ENCODE measurements at places on chromosomes 16 and 17.

- DNase-seq: no peak
Observed at GRCh38 chr16:7888411-7888810, 555.8 kb downstream of the RBFOX1 start.

GRCh38 chr17:80624864-80625263 lies 80.2 kb downstream of the RPTOR start:
- DNase-seq: no peak

DNA sequence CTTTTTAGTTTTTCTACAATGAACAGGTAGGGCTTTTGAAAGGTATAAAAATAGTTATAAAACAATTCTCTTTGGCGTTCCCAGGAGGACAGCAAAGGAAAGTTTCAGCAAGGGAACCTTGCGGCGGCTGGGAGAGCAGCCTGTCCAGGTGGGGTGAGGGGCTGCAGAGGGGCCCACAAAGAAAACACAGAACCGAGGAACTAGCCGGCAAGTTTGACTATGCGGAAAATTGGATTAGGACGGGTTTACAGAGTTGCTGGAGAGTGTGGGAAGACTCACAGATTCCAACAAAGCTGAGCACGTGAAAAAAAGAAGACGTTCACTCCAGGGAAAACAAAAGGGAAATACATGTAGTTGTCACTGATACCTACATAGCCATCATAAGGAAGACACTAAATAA lies 40.2 kb upstream of the METTL16 start:
- DNase-seq: no peak

- no peak for DNase-seq
Observed at GRCh38 chr16:54510685-54511221, 224.2 kb upstream of the IRX3 start.

- DNase-seq: no peak
Observed at GRCh38 chr16:84885342-84885910, 65.6 kb downstream of the CRISPLD2 start.

DNA sequence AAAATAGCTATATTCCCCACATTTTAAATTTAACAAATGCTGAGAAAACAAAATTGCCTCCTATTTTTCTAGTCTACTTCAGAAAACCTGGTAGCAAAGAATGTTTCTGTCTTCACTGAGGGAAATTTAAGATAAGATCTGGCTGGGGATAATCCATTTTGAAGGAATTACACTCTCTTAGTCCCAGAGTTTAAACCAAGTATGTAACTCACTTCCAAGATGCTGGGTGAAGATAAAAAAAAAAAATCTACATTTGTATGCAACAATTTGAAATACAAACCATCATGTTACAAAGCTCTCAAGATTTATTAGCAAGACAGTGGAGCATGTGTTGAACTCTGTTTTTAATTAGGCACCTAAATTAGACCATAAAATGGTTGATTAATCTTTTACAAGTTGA lies 5.7 kb downstream of the HS3ST3B1 start:
- no peak for DNase-seq

- DNase-seq: no peak
Observed at GRCh38 chr16:69768666-69769065, 6.5 kb downstream of the WWP2 start.

GRCh38 chr17:48023400-48024148 lies 14.0 kb downstream of the COPZ2 start:
- DNase-seq: no peak

DNA sequence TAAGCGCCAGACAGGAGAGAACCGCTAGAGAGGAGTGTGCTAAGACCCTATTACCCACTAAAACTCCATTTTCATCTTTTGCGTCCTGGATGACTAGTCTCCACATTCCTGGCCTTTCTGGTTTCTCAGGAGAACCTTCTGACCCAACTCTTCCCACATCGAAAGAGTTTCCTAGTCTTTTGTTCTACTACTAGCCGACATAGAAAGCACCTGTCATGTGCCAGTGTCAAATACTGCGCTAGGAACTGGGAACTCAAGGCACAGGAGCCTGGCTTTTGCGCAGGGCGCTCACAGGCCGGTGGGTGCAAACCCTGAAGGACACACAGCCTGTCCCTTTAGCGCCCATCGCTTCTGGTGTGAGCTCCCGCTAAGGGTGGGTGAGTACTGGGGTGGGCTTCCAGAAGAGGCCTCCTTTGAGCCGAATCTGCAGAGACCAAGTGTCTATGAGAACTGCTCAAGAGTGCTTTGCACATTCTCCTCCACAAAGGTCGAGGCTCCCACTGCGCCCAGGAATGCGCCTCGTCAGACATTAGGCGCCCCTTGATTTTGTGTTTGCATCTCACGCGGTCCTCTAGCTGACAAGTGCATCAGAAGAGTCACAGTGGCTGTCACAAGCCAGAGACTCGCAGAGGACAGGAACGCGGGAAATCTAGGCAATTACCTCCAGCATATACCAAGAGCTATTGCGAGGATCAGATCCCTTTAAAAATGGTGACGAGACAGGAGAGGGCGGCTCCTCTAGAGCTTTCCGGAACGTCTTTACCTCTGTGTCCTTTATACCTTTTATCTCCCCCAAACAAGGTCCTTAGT lies 2.0 kb upstream of the PSMB3 start:
- no peak for DNase-seq

DNA sequence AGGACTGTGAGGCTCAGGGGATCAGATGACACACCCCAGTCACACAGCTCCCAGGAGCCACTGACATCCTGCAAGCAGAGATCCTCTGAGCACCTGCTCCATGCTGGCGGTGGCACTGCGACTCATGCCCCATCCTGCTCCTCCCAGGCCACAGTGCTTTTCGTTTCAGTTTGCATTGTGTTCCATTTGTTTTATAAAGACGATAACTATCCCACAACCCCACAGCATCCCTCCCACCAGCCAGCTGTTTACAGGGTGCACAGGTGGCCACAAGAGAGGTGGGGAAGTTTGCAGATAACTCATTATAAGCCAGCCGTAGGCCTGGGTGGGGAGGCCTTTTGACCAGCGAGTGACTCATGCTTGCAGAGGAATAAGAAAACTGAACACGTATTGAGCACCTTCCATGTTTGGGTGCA lies 28.2 kb downstream of the BCO1 start:
- no peak for DNase-seq

DNA sequence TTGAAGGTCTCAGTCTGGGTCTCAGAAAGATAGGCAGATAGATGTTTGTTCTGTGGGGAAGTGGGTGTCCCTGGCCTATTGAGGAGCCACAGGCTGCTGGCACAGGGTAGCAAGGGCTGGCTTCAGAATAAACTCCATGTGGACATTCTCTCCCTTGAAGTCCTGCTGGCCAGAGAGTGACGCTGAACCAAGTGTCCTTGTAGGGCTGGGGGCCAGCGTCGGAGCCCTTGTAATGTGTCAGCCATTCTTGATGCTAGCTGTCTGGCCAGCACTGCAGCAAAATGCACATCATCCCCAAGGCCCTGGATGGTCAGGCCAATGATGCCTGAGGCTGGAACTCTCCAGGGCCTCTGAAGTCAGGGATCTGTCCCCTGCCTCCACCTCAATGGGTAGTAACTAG lies 103.3 kb downstream of the CCDC182 start:
- no peak for DNase-seq

GRCh38 chr16:30783280-30784109 lies 3.5 kb downstream of the ZNF629 start:
- no peak for DNase-seq

GRCh38 chr17:73363442-73364154 lies 51.8 kb upstream of the CDC42EP4 start:
- DNase-seq: no peak

DNA sequence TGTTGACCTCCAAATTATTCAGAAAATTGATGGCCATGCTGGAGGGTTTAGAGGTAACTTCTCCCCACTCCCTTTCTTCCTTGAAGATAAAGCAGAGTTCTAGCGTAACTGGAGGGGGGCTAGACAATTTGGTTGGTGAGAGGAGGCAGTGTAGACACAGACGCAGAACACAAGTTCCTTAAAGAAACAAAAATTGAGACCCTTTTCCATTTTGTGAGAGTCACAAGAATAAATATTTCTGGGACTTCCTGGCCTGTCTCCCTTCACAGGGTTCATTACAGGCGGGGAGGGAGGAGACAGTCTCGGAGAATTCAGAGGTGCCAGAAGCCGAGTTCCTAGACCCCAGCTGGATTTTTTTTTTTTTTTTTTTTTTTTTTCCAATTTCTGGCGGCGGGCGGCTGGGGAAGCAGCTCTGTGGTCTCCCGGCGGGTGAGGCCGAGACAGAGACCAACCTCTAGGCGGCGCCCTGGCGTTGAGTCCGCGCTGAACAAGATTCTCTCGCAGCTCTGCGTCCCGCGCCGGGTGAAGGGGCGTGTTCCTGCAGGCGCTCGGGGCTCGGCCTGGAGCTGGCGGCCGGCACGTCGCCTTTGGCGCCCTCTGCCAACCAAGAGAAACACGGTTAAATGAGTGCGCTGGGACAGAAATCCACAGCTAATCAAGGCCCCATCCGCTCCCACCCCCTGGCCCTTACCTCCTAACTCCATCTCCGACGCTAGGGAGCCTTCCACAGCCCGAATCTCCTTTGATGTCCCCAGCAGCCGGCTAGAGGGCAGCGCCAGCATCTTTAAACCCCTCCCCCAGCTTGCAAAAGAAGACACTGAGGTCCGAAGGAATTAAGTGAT lies 10.2 kb upstream of the HOXB9 start:
- DNase-seq: no peak

- DNase-seq: no peak
Observed at GRCh38 chr16:89407282-89407924, 83.0 kb downstream of the ANKRD11 start.

- DNase-seq: no peak
Observed at GRCh38 chr17:80262291-80262690, 1.6 kb downstream of the RNF213 start.

DNA sequence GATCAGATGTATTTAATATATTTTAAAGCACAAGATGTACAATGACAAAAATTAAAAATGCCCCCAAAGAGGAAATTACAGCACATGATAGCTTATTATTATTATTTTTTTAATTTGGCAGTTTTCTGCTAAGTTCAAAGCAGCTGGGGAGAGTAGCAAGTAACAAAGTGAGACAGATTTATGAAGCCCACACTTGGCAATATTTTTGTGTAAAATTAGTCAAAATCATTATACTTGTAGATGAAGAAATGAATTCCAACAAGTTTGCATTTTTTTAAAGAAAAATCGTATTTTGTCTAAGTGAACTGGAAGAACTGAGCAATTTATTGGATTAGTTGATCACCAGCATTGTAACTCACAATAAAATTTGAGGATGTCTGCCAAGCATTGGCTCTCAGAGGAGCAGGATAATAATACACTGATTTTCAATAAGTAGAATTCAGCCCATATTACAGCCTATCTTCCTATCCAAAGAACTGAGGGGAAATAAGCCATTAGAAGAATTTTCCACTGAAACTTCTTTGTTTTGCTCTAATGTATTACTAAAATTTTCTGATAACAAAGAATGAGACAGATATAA lies 215.6 kb downstream of the MAP2K6 start:
- DNase-seq: no peak

GRCh38 chr16:31875112-31875803 lies 1.7 kb downstream of the ZNF267 start:
- DNase-seq: no peak

DNA sequence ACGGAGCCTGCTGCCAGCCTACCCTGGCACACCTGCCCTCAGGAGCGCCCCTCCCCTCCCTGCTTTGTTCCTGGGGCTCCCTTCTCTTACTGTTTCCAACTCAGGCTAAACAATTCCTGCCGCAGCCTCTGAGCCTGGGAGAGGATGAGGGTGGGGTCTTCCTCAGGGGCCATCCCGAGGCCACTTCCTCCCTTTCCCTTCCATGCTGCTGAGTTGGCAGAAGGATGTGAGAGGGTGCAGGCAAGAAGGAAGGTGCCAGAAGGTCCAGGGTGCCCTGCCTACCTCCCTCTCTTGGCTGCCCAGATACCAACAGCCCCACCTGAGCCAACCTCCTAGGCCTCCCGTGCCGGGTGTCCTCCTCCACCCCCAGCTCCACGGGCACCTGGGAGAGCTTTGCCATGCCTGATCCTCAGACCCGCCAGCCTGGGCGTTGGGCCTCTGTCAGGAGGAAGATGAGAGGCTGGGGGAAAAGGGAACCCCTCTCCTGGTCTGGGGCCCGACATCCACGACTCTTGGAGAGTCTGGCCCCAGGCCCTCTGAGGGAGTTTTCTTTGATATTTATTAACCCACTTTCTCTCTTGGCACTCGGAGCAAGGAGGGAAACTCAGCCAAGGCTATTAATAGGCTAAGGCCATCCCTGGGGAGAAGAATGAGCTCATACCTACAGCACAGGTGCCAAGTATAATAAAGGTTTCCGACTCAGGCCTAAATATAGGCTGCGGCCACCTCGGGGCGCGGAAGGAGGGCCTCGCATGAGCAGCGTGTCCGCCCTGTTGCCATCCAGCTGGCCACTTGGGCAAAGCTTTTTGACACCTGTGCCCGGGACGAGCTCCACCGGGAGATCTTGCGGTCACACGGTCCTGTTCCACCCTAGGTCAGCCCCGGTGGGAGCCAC lies 232.0 kb downstream of the ENGASE start:
- DNase-seq: no peak

GRCh38 chr17:36475346-36475970 lies 11.0 kb upstream of the ZNHIT3 start:
- DNase-seq: no peak

GRCh38 chr17:66301864-66302741 lies at the start of gene PRKCA:
PRKCA (plus strand) TSS chr17:66302613.
- DNase-seq: no peak

GRCh38 chr16:9238346-9238745 lies 146.9 kb downstream of the HAPSTR1 start:
- DNase-seq: no peak

GRCh38 chr17:78687125-78687524 lies 94.9 kb downstream of the CYTH1 start:
- DNase-seq: no peak

DNA sequence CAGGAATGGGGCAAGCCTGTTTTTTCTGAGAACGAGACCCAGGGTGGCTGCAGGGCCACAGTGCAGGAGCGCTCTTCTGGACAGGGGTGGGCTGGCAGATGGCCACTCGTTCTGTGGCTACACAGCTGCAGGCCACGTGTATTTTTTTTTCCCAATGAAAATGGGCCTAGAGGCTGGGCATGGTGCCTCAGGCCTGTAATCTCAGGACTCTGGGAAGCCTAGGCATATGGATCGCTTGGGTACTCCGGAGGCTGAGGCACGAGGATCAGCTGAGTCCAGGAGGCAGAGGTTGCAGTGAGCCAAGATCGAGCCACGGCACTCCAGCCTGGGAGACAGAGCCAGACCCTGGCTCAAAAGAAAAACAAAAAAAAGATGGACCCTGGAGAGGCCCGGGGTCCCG lies 6.8 kb downstream of the UNKL start:
- no peak for DNase-seq

DNA sequence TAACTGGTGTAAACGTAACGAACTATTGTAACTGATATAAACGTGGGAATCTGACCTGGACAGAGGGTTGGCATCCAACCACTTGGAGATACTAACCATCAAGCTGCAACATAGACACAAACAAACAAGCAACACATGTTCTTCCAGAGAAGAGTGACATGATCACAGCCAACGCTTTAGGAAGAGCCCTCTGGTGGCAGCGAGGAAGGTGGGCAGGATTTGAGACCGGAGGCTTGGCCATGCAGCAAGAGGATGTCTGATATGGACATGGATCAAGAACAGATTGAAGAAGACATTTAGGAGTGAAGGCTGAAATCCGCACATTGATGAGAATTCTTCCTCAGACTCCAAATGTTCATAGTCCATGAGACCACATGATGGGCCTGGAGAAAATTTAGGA lies 40.3 kb upstream of the TNRC6A start:
- no peak for DNase-seq

GRCh38 chr17:58051468-58051867 lies 31.8 kb upstream of the DYNLL2 start:
- no peak for DNase-seq

All from SK-N-MC (cell line).